Fibroblast of the conjunctiva (primary cell): ENCODE measurements at places on chromosomes 2 and 18.

DNA sequence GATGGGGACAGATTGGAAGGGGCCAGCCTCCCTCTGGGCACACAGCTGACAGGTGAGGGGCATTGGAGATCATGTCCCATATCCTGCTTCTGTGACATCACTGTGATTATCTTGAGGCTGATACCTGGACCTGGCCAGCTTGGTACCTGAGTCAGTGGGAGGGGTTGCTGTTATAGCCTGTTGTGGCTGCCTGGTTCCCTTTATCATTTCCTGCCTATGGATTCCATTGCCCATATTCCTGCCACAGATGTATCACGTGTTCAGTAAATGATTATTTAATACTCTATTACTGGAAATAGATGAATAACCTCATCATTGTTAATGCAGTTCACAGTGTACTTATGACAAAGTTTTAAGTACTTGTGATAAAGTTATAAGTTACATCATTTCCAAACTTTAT, 7.8 kb upstream of the SCYGR1 start:
- no peak for DNase-seq

GRCh38 chr18:12703096-12703567, 290 bp downstream of the PSMG2 start:
- DNase-seq: no peak

DNA sequence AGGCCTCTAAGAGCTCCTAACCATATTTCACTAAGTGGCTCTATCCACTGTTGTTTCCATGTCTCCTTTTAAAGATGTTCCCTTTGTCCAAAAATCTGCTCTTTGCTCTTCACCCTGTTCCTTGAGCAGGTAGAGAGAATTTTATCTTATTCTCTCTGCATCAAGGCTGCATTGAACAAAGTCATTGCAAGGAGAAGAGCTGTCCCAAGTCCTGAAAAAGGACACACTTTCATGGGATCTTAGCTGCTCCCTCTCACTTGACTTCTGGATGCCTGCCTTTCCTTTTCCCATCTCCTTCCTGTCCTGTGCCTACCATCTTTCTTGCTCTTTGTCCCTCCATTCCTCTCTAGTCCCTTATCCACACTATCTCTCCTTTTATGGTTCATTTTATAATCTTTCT, 235.2 kb upstream of the THSD7B start:
- DNase-seq: no peak

DNA sequence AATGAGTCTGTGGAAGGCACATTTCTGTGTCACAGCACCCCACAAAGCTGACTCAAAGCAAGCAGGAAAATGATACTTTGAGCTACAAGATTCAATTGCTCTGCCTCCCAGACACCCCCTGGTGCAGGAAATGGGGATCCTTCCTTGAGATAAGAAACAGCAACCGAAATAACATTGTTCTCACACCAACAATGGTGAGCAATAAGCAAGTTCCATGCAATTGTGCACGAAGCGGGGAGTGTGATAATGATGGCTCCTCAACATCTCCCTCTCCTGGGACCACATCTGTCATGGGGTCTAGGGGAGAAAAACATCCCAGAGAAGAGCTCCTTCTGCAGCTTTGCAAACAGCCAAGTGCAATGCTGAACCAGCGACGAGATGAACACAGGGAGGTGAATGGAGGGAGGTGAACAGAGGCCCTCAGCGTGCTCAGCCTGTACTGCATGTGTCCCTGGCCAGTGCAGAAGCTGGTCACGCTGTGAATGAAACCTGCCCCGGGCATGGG, 67.7 kb downstream of the PDCL3 start:
- no peak for DNase-seq

- DNase-seq: no peak
These were observed 72.2 kb downstream of the TWIST2 start for GRCh38 chr2:238920053-238920452.

DNA sequence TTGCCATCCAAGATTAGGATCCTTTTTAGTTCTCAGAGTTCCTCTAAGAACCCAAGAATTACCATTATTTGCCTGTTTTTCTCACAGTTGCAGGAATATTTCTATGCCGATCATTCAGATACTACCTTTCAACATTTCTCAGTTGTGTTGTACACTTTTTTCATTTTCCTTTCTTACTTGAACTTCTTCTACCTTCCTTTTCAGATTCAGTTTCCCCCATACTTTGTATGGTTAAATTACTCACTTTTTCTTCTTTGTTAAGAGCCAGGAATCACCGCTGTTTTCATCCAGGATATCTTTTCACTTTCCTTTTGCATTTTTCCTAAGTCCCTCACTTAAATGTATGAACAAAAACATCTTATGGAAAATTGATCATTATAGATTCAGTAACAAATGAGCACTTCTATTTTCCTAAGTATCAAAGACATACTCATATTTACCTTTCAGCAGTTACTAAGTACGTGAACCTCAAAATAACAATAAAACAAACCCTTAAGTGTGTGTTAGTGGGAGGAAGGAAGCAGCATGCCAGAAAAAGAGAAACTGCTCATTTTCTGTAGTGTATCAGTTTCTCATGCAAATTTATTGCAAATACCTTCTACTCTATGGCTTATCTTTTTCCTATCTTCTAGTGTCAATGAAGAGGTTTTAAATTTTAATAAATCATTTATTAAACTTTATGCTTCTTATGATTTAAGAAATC, 64.3 kb upstream of the STAT1 start:
- no peak for DNase-seq

GRCh38 chr18:22790545-22791309, 142.4 kb upstream of the RBBP8 start:
- no peak for DNase-seq

DNA sequence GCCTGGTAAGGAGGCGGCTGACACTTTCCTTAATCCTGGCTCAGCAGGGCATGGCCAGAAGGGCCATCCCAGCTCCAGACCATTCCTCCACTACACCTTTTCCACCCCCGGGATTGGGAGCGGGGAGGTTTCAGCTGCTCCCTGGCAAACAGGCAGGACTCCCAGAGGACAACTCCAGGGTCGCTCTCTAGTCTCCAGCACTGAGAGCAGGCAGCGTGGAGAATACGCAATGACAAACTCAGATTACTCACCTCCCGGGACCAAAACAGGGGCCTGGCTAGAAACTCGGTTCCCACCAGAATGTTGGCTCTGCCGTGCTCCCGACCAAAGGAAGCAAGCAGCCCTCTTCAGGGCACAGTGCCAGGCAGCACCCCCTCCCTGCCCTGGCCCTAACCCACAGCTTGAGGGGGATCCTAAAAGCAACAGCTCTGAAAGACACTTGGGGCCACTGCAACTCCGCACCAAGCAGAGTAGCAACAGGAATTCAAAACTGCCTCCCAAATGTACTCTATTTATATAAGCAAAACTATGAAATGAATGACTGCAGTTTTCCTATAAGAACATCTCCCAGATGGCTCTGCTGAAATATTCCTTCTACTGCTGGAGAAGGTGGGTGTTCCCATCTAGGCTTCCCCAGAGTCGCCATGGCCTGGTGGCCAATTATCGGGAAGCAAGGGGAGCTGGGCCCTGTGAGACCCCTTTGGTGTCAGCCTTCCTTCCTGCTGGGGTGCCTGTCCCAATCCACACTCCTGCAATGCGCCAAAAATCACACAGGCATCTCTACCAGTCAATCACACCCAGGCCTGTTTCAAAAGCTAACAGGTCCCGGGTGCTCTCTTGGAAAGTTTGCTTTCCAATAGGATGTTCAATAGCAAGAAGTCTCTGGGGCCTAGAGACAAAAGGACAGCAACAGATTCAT, 61.2 kb upstream of the POMC start:
- no peak for DNase-seq

DNA sequence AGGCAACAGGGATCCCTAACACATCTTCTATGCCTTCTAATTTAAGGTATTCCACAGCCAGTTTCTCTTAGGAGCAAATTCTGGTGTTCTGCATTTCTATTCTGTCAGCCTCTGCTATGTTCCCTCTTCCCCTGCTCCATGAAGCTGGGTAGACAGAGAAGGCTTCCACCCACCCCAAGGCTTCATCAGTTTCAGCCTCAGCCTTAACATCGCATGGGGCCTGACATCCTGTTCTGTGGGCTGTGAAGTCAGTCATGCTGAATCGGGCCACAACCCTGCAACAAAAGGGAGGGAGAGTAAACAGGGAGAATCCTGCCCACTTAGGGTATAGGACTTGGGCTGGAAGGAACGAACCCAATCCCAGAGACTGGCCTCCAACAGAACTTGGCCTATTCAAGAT, 70.6 kb upstream of the PPM1B start:
- no peak for DNase-seq

DNA sequence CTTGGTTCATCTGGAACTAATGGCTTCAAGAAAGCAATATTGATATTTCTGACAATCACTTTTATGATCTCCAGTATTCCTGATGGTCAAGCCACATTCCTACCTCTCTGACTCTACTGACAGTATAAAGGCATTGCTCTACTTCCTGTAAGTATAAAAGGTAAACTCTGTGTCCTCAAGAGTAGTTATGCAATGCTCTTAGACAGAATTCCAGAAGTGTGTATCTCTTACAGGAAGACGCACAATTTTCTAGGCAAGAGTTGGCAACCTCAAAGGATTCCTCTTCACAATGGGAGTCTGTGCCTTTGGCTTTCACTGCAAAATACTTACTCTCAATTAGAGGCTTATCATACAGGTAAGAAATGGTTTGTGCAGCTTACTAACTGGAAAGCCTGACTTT, 100.1 kb downstream of the THADA start:
- DNase-seq: no peak

- no peak for DNase-seq
These were observed 2.4 kb downstream of the FAM171B start for GRCh38 chr2:186696290-186696689.

DNA sequence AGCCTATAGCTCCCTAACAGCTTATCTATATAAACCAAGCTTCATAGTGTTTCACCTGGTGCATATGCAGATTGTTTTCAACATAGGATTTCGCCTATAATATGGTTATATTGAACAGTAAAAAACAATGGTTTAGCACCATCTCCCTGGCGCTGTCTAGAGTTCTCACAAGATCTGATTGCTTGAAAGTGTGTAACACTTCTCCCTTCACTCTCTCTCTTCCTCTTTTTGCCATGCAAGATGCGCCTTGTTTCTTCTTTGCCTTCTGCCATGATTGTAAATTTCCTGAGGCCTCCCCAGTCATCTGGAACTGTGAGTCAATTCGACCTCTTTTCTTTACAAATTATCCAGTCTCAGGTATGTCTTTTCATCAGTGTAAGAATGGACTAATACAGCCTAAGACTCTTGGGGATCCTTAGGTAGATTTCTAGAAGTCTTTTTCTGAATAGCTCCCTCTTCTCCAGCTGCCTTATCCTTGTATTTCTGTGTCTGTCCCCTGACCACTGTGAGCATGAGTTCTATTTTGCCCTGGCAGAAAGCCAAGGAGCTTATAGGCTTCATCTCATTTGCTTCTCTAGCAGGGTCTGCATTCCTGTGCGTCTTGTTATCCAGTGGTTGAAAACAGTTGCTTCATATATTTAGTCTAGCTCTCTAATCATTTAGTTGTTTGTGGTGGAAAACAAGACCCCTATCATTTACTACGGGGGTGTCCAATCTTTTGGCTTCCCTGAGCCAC, 401.6 kb downstream of the GPD2 start:
- DNase-seq: no peak

DNA sequence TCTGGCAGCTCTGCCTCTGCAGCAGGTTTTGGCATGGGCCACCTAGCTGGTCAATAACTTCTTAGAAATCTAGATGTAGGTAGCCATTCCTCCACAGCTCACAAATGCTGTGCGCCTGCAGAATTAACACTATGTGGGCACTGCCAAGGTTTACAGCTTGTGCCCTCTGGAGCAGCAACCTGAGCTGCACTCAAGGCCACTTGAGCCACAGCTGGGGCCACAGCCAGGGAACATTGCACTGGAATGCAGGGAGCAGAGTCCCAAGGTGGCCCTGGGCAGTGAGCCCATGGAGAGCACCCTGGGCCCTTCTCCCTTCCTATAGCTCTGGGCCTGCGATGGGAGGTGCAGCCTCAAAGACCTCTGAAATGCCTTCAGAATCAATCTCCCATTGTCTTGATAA, 365.3 kb downstream of the SATB2 start:
- DNase-seq: no peak
